ENCODE measurements at places on chromosomes 3 and 15.

DNA sequence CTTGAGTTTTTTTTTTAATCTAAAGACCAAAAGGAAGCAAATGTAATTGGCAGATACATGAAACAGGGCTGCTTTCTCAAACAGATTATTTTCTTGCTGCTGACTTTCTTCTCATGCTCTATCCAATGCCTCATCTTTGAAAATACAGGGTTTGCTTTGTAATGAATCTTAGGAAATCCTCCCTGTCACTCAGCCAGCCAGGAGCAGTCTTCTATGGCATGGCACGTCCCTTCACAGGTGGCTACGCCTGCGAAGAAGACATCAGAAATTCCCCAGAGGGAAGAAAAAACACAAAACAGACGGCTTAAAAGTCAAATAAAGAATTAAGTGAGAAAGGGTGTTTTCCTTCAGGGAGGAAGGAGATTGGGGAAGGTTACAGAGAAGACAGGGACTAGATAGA, 242.5 kb downstream of the IGSF11 start:
- H3K36me3 ChIP-seq: no peaks in the 10 kb centered on the region
- no peaks in the 10 kb centered on the region for H3K4me1 ChIP-seq
- no peak for DNase-seq
- no peaks in the 10 kb centered on the region for H3K27me3 ChIP-seq
- no peak overlapping the region for H3K27ac ChIP-seq
- H3K4me3 ChIP-seq: no peak overlapping the region

GRCh38 chr15:31502541-31503229, 176.1 kb downstream of the KLF13 start:
- H3K4me3 ChIP-seq: no peak overlapping the region
- H3K27me3 ChIP-seq: peaks cover 13% of the 10 kb centered on the region
- peaks cover 3% of the 10 kb centered on the region for H3K4me1 ChIP-seq
- peak; percentile 13 for DNase-seq
- H3K27ac ChIP-seq: no peak overlapping the region

DNA sequence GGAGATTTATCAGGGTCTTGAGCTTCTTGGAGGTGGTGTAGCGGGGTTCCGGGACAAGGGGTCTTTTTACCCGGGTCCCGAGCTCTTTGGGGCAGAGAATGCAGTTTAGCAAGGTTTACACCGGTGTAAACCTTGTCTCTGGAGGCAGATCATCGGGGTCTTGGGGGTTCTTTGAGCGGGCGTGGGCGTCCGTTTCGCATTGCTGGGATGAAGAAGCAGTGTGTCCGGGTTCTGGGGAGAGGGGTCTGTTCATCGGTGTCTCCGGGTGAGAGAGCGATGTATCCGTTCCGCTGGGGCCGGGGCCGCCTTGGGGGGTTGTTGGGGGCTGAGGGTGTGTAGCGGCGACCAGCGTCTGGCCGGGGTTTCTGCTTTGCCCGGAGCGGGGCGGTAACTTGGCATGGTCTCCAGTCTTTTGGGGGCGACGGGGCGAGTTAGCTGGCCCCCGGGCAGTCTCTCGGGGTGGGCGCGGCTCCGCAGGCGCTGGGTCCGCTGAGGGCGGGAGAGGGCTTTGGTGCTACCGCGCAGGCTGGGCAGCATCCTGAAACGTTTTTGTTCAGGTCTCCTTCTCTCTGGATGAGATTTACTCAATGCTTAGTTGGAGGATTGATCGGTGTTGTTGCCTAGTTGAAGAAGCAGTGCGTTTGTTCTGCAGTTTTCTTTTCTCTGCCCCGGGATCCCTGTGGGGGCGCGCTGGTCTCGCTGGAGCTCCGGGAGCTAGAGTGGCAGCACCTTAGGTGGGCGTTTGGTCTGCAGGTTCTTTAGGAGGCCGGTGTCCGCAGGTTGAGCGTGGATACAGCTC, 843 bp downstream of the GLCE start:
- H3K4me3 ChIP-seq: peak overlapping the region; percentile 90
- peaks cover 28% of the 10 kb centered on the region for H3K27me3 ChIP-seq
- peaks cover 12% of the 10 kb centered on the region for H3K4me1 ChIP-seq
- H3K36me3 ChIP-seq: no peaks in the 10 kb centered on the region
- peak; percentile 33 for DNase-seq

DNA sequence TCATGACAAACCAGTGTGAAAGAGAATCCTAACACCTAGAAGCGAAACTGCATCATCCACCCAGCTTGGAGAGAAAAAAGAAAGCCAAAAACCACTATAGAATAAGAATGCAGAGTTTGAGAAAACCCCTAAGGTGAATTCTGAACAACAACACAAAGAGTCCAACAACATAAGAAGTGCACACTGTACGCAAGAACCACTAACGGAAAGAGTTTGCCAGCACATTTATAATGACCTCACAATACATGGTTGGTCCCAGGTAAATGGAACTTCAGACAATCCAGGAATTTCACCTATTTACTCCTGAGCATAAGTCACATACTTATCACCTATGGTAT, 128.3 kb upstream of the BHLHE40 start:
- H3K27me3 ChIP-seq: no peaks in the 10 kb centered on the region
- H3K4me1 ChIP-seq: peaks cover 90% of the 10 kb centered on the region
- peak overlapping the region; percentile 34 for H3K4me3 ChIP-seq
- H3K27ac ChIP-seq: peak overlapping the region; percentile 90
- H3K36me3 ChIP-seq: peaks cover 42% of the 10 kb centered on the region

DNA sequence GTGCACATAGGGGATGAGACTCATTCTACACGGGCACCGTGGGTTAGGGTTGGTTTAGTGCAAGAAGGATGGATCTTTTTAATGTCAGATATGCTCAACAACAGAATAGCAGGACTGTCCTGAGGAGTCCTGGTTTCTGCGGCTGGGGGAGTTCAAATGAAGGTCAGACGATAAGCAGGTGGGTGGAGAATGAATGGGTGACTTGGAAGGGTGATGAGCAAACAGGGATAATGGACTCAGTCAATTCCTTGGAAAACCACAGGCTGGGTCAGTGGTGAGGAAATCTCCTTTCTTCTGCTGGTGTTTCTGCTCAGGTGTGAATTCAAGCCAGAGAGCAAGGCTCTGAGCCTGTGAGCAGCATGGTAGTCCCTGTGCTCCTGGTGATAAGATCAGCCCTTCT, 59.9 kb downstream of the MESD start:
- H3K4me3 ChIP-seq: no peak overlapping the region
- peaks cover 4% of the 10 kb centered on the region for H3K4me1 ChIP-seq
- H3K27ac ChIP-seq: no peak overlapping the region
- H3K36me3 ChIP-seq: no peaks in the 10 kb centered on the region

GRCh38 chr3:79052054-79052681, 715.6 kb downstream of the ROBO1 start:
- no peak overlapping the region for H3K27ac ChIP-seq
- no peak overlapping the region for H3K4me3 ChIP-seq
- no peaks in the 10 kb centered on the region for H3K36me3 ChIP-seq
- H3K4me1 ChIP-seq: no peaks in the 10 kb centered on the region
- H3K27me3 ChIP-seq: no peaks in the 10 kb centered on the region
- no peak for DNase-seq
